ENCODE measurements at places on chromosomes 4 and X.
A peak's percentile ranks its signal among the peaks of the same experiment; 100 is the strongest.

GRCh38 chr4:164734484-164734883, 19.4 kb upstream of the SMIM31 start:
- no peak for DNase-seq

DNA sequence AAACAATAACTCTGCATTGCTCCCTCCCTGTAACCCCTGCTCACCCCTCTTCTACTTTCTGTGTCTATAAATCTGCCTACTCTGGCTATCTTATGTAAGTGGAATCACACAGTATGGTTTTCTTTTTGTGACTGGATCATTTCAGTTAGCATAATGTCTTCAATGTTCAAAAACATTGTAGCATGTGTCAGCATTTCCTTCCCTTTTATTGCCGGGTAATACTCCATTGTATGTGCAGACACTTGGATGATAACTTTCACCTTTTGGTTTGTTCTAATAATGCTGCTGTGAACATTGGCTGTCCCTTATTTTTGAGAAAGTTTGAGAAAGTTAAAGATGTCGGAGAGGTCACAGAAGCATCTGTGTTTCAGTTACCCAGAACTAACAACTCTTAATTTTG, 60.6 kb upstream of the TLR2 start:
- DNase-seq, result no peak

- DNase-seq, result no peak
These were observed 996.9 kb upstream of the GRIA3 start for GRCh38 chrX:122187069-122187713.

GRCh38 chrX:112784692-112785091, 55.9 kb downstream of the AMOT start:
- no peak for DNase-seq

GRCh38 chrX:99421796-99422195, 988.3 kb downstream of the PCDH19 start:
- DNase-seq, result no peak

DNA sequence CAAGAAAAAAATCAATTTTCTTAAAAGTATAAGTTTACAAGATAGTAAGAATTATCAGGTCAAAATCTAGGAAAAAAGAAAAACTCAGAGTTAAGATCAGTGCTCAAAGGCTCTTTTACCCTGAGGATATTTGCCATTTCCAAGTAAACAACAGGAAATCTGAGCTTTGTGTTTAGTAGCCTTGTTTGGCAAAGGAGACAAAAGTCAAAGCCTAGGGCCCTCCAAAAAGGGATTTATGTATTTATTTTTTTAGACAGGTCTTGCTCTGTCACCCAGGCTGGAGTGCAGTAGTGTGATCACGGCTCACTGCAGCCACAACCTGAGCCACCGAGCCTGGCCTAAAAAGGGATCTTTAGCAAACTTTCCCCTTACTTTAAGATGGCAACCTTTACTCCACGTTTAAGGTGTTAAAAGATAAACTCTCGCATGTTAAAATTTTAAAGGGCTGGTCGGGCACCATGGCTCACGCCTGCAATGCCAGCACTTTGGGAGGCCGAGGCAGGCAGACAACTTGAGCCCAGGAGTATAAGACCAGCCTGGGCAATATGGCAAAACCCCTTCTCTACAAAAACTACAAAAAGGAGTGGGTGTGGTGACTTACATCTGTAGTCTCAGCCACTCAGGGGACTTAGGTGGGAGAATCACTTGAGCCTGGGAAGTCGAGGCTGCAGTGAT, 21.3 kb upstream of the OPHN1 start:
- DNase-seq, result no peak

- peak; percentile 3 for DNase-seq
These were observed 659.7 kb downstream of the CENPC start for GRCh38 chr4:66885501-66886165.

- DNase-seq, result no peak
These were observed 19.2 kb upstream of the TNIP3 start for GRCh38 chr4:121183361-121183760.

DNA sequence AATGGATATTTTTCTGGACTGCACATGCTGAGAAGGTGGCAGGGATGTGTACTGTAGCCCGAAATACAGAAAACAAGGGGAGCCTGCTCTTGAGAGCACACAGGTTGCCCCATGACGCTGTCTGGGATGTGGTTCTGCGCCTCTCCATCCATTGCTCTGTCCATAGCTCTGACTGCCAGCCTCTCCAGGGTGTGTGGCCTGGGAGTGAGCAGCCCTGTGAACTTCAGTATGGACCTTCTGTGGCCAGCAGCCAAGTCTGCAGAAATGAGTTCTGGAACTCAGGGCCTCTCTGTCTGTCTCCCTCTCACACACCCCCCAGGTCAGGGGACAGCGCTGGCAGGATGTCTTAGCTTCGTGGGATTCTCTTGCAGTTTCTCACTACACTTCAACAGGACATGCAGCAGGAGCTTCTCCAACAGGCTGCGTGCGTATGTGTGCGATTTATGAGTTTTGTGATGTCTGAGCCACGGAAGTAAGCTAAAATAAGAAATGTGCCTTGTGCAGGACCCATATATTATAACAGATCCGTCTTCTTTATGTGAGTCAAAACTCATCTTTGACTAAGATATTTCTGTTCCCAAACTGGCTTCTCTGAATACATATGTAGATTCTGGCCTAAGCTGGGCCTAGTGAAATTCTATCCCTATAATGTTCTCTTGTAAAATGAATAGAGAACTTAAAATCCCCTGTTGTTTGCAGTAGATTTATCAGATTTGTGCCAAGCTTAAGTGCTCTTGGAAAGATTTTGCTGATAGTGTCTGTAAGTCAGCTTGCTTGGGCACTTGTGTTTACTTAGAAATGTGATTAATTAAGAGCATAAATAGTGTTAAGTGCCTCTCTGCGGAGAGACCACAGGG, 40.0 kb downstream of the PROM1 start:
- no peak for DNase-seq

GRCh38 chr4:16597845-16598596, 300.4 kb downstream of the LDB2 start:
- no peak for DNase-seq
